ENCODE measurements at places on chromosomes 11 and 22.

DNA sequence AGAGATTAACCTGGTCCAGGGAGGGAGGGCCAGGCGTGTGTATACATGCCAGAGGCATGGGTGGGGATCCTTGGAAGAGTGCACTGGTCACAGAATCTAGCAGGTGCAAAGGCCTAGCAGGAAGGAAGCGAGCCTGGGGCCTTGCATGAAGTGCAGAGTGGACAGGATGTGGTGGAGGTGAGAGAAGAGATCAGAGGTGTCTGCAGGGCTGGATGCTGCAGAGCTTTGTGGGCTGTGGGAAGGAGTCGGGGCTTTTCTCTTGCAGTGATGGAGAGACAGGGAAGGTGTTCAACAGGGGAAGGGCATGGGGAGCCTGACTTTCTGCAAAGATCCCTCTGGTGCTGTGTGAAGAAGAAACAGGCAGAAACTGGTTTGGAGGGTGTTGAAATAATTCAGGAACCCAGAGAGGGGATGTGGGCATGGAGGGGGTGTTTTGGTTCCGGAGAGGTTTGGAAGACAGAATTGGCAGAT is 2.5 kb upstream of the TPST2 start:
- peak; percentile 64 for DNase-seq

- DNase-seq: no peak
These were observed 8.2 kb upstream of the ENDOD1 start for GRCh38 chr11:95081412-95081811.

DNA sequence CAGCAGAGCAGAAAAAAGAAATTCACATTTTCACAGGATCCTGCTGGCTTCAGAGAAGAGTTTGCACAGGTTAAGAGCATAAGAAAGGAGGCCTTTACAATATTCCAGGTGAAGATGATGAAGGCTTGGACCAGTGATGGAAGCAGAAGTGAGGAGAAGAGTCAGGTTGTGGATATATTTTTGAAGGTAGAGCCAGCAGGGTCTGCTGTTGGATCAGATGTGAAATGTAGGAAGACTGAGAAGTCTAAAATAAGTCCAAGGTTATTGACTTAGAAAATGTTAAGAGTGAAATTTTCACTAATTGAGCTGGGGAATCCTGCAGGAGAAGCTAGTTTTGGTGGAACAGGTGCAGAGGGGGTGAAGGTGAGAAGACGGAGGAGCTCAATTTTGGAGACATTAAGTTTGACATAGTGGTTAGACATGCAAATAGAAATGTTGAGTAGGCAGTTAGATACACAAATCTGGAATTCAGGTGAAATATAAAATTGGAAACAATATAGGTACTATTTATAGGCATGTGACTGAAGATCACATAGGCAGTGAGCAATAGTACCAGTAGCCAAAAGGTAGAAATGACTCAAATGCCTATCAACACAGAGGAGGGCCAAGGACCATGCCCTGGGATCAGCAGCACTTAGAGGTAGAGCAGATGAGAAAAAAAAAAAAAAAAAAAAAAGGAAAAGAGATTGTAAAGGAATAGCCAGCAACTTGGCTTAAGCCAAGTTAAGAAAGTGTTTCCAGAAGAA is 252.0 kb downstream of the AASDHPPT start:
- DNase-seq: no peak

DNA sequence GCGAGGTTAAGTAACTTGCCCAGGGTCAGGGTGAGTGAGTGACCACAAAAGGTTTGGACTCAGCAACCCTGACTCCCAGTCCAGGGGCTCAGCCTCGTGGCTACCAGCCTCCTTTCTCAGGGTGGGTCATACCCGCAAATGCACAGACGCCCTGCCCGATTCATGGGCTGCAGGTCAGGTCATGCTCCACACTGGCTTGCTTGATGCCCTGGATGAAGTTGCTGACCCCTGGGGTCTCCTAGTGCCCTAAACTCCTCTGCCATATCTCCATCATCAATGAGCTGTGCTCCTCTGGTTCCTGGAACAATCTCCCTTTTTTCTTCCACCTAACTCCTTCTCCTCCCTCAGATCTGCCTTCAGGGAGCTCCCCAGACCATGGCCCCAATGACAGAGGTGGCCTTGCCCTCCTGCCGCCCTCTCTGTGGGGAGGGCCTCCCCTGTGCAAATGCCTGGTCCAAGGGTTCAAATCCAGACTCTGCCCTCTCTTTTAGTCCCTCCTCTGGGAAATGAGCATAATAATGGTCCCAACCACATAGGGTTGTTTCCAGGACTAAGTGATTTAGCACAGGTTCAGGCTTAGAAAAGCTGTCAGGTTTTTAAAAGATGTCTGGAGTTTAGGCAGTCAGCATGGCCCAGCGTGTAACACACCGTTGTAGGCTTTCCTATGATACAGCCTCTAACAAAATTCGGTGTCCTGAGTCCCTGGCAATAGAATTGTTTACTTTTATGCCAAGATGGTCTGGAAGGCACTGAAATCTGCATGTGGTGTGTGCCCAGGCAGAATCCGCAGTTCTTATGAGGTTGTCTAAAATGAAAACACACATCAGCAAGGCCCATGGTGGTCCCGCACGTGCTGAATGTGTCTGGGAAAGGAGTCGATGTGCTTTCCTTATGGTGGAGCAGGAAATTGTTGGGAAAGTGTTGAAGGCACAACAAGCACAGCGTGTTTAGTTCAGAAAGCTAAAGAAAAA is 63.6 kb downstream of the CD82 start:
- DNase-seq: no peak

DNA sequence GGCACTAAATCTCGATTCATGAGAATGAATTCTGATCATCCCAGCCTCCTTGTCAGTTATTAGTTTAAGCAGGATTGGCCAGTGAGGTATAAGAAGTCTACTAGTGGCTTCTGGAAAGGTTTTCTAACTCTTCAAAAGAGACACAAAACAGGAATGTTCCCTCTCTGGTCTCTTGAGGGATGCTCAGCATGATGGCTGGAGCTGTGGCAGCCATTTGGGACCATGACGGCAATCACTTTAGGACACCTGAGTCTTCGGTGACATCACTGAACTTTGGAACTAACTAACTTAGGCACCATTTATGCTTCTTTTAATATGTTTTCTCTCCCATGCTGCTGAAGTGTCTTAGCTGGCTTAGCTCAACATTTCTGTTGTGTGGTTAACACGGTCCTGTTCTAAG is 20.2 kb upstream of the CRY2 start:
- DNase-seq: no peak

DNA sequence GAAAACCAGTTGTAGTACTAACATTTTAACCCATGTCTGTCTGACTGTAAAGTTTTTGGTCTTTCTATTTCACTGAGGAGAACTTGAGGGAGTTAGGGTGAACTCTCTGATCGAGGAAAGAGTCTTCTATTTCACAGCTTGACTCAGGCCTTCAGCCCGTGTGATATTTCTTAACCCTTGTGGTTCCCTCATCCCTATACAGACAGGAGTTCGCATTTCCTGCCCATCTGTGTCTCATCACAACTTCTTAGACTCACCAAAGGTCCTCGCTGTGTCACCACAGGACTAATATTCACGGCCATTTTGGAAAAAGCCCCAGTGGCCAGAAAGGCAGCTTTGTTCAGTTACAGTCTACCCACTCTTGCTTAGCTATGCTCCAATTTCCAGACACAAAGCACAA is 172.8 kb downstream of the FAM181B start:
- DNase-seq: no peak

- no peak for DNase-seq
These were observed 30.0 kb downstream of the KIAA1671 start for GRCh38 chr22:24982301-24983056.

- DNase-seq: no peak
These were observed 4.2 kb downstream of the PTGDR2 start for GRCh38 chr11:60851327-60852104.

GRCh38 chr22:36963302-36963701 is 49.9 kb downstream of the CSF2RB start:
- DNase-seq: no peak

- no peak for DNase-seq
These were observed 48.0 kb upstream of the CEP126 start for GRCh38 chr11:101866619-101867491.

DNA sequence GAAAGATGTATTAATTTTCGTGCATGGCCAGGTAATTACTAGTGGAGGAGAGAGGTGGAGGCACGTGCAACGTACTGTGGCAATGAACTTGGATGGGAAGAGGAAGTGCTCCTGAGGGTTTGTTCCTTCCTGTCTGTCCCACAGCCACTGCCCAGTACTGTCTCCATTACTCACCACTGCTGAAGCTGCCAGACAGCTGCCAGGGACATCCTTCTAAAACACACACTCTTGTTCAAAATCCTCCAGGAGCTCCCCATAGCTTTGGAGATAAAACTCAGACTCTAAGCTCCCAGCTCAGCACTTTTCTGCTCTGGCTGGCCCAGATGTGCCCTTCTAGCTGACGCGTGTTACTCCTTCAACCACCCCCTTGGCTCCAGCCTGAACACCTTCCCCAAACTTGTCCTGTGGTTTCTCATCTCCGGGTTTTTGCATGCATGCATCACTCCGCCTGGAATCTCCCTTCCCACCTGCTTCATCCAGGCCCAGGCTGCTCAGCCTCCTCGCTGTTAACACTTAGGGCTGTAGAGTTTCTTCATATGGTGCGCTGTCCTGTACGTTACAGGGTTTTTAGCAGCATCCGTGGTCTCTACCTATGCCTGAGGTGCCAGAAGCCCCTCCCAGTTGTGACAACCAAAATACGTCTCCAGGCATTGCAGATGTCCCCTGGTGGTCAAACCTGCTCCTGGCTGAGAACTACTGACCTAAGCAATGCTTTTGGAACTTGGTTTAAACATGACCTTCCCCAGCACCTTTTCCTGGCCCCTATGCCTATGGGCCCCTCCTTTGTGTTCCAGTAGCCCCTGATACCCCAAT is 69.5 kb downstream of the C11orf91 start:
- DNase-seq: no peak

GRCh38 chr11:35567737-35568465 is 42.5 kb upstream of the PAMR1 start:
- DNase-seq: no peak
